ENCODE measurements at places on chromosomes 7 and 10.

DNA sequence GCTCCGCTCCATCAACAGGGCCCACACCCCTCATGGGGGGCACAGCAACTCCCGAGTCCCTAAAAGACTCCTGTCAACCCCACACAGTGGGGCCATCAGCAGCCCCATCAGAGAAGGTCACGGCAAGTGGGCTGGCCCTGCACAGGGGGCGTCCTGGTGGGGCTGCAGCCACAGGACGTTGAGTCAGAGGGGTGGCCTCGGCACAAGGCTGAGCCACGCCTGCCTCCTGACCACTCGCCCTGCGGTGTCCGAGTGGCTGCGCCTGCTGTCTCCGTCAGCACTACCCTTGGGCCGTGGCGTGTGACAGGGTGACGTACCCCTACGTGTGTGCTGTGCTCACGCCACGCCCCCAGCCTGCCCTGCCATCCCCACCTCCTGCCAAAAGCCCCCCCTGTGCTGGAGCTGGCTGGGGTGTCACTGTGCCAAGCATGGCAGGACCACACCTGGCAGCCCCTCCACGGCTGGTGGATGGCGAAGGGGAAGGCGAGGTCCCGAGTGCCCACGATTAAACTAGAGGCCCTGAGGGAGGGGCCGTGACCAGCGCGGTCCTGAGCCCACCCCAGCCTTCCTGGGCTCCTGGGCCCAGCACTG, 26.0 kb upstream of the NKX6-2 start:
- DNase-seq, result no peak

DNA sequence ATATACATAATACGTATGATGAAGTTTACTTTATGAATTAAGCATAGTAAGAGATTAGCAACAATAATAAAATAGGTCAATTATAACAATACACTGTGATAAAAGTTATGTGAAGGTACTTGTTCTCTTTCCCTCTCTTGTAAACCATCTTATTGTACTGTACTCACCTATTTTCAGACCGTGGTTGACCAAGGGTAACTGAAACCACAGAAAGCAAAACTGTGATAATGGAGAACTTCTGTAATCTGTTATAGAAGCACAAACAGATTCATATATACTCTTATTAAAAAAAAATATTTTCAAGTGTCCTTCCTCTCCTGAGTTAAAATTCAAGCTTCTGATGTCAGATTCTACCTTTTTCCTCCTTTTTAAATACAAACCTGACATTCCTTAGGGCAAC, 1247.8 kb upstream of the SORCS1 start:
- DNase-seq, result no peak

GRCh38 chr10:28778524-28778923, 101.2 kb downstream of the BAMBI start:
- no peak for DNase-seq

DNA sequence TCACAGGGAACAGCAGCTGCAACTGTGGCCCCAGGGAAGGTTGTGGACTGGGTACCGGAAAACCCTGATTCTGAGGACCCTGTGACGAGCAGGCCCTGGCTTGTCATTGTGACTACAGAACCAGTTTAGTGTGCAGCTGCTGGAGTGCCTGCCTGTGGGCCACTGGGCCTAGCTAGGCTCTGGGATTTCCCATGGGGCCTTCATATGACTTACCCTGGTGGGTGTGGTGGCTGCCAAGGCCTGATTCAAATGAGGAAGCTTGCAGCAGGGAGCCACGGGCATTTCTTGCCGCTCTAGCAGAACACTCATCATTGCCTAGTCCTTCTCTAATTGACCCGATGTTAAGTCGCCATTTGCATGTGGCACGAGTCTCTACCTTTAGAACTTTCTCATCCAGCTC, 14.7 kb upstream of the CAMK2G start:
- peak; percentile 67 for DNase-seq

DNA sequence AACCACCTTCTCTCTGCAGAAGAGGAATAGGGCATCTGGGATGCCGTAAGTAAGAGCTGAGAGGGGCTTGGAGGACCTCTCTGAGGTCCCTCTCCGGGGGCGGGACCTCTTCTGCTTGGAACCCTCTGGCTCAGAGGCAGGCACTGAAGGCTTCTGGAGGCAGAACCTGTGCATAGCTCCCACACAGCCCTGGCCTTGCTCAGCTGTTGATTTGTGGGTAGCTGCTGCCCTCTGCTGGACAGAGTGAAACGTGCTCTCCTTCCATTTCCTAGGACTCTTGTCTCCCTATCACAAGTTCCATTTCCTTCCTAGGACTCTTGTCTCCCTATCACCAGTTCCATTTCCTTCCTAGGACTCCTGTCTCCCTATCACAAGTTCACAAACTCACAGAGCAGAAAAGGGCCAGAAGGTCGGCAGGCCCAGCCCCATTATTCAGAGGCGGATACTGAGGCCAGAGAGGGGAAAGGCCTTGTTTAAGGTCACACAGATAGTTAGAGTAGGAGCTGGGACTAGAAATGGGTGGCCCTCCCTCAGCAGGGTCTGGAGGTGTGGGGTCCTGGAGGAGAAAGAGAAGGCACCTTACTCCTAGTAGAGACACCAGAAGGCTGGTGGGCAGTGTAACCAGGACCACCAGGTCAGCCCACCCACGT, 30.3 kb upstream of the GARS1 start:
- peak; percentile 78 for DNase-seq

DNA sequence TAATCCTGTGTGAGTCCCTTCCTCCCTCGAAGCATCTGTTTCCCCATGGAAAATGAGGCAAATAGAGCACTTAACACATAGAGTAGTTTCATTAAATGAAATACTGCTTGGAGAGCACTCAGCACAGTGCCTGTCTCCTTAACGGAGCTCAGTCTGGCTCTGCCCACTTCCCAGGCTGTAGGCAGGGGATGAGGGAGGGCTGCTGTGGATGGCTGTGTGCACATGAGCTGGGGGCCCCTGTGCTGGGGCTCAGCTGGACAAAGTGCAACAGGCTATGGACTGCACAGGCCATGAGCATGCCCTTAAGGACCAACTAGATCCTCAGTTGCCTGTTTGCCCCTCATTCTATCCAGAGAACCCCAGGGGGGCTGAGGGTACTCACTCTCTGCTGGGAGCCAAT, 14.5 kb downstream of the ZCCHC24 start:
- no peak for DNase-seq

- no peak for DNase-seq
These were observed 84.5 kb downstream of the TACC2 start for GRCh38 chr10:122073508-122073907.

GRCh38 chr10:76358743-76359395, 927.4 kb downstream of the LRMDA start:
- DNase-seq, result no peak

DNA sequence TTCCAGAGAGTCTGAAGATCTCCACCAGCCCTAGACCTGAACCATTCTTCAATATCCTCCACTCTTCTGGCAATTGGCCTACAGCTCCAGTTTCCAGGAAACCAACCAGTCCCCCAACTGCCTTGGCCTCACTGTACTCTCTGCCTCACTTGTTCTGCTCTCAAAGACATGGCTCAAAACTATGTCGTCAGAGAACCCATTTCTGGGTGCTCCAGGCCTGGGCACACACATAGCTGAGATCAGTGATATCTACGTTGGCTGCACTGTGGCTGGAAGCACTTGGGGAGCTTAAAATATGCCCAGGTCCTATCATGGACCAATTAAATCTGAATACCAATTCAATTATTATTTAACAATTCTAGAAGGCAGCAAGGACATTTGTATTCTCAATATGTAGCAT, 93.1 kb downstream of the COBL start:
- no peak for DNase-seq

DNA sequence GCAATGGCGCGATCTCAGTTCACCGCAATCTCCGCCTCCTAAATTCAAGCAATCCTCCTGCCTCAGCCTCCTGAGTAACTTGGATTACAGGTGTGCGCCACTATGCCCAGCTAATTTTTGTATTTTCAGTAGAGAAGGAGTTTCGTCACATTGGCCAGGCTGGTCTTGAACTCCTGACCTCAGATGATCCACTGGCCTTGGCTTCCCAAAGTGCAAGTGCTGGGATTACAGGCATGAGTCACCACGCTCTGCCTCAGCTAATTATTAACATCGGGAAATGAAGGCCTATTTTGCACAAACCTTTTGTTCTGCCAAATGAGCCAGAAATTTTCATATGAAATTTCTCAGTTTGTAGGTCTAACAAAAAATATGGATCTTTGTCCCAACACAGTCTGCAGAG, 106.7 kb upstream of the ODAD2 start:
- DNase-seq, result no peak

- no peak for DNase-seq
These were observed 604.0 kb downstream of the CALN1 start for GRCh38 chr7:71808115-71808514.

DNA sequence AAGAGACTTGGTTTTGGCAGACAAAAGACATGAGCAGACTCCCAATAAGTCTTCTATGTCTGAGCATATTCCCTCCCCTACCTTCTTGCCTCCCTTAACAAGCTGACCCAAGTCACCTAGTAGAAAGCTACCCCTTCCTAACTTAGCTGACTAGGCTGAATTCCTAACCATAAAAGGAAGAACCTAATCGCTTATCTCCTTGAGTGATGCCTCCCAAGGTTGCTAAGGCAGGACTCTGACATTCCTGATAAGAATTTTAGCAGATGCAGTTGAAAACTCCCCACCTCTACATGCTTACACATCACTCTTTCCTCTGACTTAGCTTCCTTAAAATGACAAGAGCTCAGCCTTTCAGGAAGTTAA, 704.7 kb upstream of the MBL2 start:
- DNase-seq, result no peak

- no peak for DNase-seq
These were observed 786 bp downstream of the CUEDC2 start for GRCh38 chr10:102431452-102432124.

GRCh38 chr7:109890622-109891021, 1200.3 kb upstream of the LRRN3 start:
- DNase-seq, result no peak

GRCh38 chr7:92827464-92828120, 8.8 kb downstream of the CDK6 start:
- DNase-seq, result no peak

- DNase-seq, result no peak
These were observed 17.1 kb upstream of the TSPAN15 start for GRCh38 chr10:69434169-69434568.

DNA sequence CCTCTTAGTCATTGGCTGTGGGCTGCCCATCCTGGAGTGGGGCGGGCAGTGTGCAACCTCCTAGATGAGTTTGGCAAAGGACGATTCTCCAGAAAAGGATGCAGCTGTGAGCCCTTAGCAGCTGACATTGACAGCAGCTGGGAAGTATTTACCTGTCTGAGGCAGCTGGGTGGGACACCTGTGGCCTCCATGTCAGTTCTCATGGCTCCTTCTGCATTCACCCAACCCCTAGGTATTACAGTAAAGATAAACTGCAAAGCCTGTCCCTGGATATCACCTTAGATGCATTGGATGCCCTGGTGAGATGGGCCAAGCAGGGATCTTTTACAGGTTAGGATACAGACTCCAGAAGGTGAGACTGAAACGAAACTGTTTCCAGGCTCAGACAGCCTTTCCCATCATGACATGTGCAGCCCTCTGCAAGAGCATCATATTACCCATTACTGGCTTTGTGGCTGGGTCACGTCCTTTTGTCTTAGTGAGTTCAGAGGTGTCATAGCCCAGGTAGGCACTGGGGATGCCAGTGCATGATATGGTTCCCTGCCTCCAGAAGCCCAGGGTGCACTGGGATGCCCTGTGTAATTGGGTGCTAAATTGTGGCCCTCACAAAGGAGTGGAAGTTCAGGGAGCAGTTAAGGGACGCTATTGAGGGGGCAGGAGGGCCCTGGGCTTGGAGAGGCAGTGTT, 28.9 kb downstream of the MINDY4 start:
- DNase-seq, result no peak

- no peak for DNase-seq
These were observed 217.0 kb downstream of the MAGI2 start for GRCh38 chr7:79236352-79237028.

DNA sequence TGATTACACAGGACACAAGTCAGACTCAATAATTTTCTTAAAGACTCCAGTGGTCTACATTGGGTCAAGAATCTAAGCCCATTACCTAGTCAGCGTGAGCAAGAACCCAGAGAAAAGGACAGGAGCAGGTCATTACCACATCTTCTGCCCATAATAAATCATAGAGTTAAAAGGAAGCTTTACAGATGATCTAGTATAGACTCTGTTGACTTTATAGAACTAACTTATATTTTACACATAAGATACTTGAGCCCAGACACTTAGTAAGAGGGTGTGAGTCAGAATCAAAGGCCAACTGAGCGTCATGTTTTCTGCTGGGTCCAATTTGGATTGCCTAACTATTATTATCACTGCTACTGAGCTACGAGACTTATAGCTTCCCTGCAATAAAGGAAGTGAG, 206.1 kb upstream of the NPSR1 start:
- DNase-seq, result no peak

DNA sequence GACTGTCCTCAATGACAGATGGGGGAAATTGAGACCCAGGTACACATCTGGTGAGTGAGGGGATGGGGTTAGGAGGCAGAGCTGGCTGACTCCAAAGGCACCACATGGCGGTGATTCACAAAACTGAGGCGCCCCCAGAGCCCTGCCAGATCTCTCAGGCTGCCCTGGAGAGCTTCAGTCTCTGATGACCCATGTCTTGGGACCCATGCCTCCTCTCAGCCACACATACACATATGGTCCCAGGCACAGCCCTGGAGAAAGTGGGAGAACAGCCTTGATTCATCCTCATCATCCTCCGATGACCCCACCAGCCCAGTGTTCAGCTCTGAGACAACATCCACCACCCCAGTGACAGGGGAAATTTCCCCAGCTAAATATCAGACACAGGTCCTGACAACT, 426.0 kb downstream of the RPS24 start:
- DNase-seq, result no peak

- no peak for DNase-seq
These were observed 22.8 kb upstream of the ORC5 start for GRCh38 chr7:104230606-104231005.

DNA sequence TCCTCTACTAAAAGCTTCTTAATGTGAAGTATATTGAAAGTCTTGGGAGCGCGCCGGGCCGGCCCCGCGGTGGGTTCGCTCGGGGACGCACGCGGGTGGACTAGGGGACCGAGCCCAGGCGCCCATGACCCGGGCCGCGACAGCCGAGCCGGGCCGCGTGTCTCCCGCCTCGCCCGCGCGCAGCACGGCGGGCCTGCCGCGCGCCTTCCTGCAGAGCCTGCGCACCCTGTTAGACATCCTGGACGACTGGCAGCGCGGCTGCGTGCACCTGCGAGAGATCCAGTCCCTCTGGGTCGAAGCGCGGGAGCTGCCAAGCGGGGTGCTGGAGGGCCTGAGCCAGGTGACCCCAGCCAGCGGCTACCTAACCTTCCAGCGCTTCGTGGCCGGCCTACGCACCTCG, 25.4 kb upstream of the ZNF735 start:
- DNase-seq, result no peak

DNA sequence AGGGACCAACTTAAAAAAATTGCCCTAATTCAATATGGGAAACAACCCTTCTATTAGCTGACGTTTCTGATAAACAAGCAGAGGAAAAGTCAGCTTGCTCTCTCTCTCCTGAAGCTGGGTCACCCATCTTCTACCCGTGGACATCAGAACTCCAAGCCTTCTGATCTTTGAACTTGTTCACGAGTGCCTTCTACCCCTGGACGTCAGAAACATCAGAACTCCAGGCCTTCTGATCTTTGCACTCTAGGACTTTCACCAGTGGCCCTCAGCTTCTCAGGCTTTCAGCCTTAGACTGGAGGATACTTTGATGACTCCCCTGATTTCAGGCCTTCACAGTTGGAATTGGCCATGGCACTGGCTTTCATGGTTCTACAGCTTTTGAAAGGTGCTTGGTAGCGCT, 41.8 kb downstream of the AKR1C8 start:
- no peak for DNase-seq

GRCh38 chr7:107196834-107197610, 28.2 kb downstream of the HBP1 start:
- no peak for DNase-seq
